ENCODE measurements at places on chromosomes 1 and 21. TPM values are rescaled to one million over a fixed set of nuclear protein-coding genes. Genes with fewer than 3 reads are reported as not detected.

DNA sequence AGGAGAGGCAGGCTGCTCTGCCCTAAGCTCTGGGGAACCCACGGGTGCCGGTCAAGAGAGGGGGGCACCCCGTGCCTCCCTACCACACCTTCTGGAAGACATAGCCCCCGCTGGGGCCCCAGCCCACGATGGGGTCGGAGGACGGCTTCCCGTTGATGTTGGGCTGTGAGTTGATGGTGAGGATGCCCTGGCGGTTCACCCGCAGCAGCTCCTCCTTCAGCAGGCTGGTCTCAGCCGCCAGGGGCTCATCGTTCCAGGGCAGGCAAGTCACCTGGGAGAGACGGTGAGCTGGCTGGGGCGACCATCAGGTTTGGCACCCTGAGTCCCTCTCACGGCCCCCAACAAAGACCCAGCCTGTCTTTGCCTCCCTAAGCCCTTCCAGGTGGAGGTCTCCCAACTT is 11.9 kb downstream of the MTHFR start:
- no peak for DNase-seq

DNA sequence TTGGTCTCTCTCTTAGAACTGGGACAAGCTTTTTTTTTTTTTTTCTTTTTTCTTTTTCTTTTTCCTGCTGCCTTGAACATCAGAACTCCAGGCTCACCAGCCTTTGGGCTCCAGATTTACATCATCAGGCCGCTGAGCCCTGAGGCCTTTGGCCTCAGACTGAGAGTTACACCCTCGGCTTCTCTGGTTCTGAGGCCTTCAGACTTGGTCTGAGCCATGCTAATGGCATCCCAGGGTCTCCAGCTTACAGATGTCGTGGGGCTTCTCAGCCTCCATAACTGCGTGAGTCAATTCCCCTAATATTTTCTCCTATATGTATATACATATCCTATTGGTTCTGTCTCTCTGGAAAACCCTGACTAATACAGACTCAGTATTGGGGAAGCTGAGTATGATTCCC is 36.5 kb upstream of the RC3H1 start:
- no peak for DNase-seq

DNA sequence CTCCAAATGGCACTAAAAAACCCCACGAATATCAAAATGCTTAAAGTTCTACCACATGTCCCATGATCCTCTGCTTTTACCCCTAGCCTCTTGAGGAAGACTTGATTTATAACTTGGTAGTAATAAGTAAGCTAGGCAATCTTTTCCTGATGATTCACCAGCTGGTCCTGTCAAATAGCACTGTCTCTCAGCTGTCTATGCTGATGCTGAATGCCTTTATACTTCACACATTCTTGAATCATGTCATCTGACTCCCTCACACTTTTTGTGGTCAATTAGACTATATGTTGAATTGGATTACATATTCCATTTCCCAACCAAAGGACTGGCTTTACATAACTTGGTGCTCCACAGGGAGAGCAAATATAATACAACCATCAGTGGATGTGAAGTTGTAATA is 16.6 kb downstream of the C21orf91 start:
- no peak for DNase-seq

PLA2G2A gene
- total RNA-seq, result 2.7 TPM

GRCh38 chr1:22131875-22132486 is 10.9 kb downstream of the WNT4 start:
- no peak for DNase-seq

DNA sequence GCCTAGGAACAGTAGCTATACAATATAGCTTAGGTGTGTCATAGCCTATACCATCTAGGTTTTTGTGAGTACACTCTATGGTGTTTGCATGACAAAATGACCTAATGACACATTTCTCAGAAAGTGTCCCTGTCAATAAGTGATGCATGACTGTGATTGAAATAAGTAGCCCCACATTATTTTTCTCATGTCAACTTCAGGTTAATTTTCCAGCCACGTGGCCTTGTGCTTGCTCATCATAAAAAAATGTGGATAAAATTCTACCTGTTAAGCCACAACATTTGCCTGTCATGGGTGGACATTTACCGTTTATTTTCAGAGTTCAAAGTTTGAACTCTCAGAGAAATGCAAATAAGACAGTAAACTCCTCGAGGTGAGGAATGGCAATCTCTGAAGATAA is 5.5 kb downstream of the DISC1 start:
- no peak for DNase-seq

- DNase-seq, result no peak
Observed at GRCh38 chr1:245528258-245528635, 373.5 kb downstream of the KIF26B start.

GRCh38 chr1:206924592-206925105 is 2.9 kb upstream of the FCMR start:
- DNase-seq, result no peak

GRCh38 chr1:70051926-70052325 is 153.5 kb downstream of the LRRC40 start:
- no peak for DNase-seq

SYT2 gene
- not detected for total RNA-seq

GRCh38 chr1:204821924-204822323 is 48.7 kb upstream of the NFASC start:
- no peak for DNase-seq

DNA sequence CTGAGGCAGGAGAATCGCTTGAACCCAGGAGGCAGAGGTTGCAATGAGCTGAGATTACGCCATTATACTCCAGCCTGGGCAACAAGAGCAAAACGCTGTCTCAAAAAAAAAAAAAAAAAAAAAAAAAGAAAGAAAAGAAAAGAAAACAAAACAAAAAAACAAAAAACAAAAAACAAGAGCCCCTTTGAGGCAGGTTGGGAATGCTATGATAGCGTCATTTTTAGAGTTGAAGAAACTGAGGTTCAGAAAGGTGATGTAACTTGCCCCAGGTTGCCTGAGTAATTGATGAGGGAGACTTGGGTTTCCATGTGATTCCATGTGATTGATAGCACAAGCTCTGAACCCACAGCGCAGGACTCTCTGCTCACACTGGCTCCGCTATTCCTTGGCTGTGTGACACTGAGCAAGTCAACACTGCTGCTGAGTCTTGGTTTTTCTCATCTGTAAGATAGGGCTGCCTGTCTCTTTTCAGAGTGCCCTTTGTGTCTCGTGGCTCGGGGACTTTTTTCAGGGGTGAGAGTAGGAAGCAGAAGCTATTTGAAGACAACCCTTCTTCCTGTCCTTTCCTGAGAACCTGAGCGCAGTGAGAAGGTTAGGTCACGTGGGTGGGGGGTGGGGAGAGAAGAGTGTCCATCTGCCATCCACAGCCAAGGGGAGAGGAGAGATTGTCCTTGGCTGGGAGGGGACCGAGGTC is 2.5 kb downstream of the CNR2 start:
- DNase-seq, result no peak

GRCh38 chr21:32383812-32384211 is 9.0 kb downstream of the URB1 start:
- DNase-seq, result no peak

GRCh38 chr1:1117469-1117831 is 1.6 kb upstream of the C1orf159 start:
- no peak for DNase-seq

DNA sequence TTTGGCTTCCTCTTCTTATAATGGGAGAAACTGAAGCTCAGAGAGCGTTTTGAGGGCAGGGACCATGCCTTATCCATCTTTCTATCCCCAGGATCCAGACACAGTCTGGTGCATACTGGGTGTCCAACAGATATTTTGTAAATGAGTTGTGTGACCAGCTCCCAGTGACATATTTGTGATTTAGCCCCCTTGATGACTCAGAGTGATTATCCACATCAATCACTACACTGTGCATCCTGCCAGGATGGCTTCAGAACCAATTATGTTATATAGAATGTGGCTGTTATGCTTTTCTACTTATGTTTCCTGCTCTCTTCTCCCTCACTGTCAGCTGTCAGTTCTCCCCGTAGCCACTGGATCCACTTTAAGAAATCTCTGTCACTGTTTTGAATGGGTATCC is 11.3 kb downstream of the OLFML3 start:
- DNase-seq, result no peak

HS2ST1 gene
- total RNA-seq, result 4.6 TPM

GRCh38 chr1:179883745-179884138 is 1.7 kb downstream of the TOR1AIP1 start:
- no peak for DNase-seq

AMPD1 gene
- total RNA-seq, result not detected

WNT9A gene
- total RNA-seq, result 2.4 TPM

GRCh38 chr1:174998569-174999215 is 1.1 kb upstream of the CACYBP start:
- DNase-seq, result peak; percentile 25

DNA sequence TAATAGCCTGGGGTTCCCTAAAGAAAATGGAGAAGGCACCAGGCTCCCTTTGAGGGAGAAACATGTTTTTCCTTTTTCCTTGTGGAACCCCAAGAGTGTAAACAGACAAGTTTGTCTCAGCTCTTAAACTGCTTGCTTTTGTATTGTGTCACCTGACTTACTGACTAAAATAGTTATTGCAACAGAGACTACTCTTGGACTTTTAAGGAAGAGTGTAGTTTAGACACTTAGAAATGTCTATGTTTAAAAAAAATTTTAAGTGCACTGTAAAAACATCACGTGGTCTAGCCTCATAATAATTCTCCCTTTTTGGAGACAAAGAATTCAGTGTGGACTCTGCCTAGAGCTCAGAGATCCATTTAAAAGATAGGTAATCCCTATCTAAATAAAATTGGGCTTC is 141.1 kb downstream of the TRIM33 start:
- no peak for DNase-seq

DNA sequence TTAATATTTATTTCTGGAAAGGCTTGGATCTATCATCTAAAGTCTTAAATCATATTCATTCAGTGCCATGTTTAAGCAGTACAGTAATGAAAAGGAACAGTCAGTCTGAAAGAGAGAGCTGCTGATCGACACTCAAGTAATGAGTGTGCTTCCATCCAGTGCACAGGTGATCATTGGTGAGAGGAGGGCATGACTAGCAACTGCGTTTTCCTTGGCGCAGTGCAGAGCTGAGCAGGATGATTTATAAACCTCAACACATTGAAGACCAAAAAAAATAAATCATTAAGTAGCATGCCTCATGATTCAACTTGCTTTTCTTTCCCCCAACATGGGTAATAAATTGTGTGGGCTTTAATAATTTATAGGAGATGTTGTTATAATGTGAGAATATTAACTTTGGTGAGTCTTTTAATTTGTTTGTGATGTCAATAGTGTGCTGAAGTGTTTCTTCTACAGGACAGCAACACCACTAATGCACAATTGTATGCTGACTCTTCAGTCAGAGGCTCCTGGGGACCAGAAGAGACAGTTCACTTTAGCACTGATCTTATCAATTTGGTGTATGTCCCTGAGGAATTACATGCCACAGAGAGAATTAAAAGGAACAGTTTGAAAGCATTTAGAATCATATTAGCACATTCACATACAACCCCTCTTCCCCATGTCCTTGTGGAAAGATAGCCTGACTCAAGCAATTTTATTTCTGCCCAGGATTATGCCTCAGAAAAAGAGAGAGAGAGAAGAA is 199.7 kb upstream of the ADGRL2 start:
- DNase-seq, result no peak

DNA sequence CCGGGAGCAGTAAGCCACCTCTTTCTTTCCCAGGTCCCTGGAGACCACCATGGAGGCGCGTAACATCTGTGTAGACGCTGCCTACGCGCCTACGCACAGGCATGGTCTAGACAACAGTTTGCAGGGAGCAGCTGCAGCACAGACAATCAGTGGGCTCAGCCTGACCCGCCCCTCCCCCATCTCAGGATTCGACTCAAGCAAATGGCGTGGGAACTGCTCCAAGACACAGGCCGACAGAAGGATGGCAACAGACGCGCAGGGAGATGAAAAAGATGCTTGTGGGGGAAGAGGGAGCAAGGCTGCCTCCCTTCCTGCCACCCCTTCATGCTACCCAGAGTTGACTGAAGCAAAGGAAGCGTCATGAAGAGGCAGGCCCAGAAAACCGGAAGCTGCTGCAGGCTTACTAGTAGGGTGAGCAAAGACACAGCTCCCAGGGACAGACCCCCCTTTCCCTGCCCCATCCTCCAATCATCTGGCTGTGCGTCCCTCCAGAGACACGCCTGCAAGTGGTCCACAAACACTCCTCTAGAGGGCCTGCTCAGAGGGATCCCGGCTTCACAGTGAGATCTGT is 19.5 kb downstream of the STK40 start:
- DNase-seq, result peak; percentile 37

GRCh38 chr1:13513895-13514546 is at the start of gene LRRC38:
Gene LRRC38 (minus strand): TSS chr1:13514003. CDS start chr1:13513593, 410 bp downstream.
- no peak for DNase-seq

ACOT7 gene
- 7.4 TPM for total RNA-seq

- DNase-seq, result no peak
Observed at GRCh38 chr1:206117151-206117948, at the start of gene AVPR1B. Gene AVPR1B (minus strand): TSS chr1:206117388. CDS start chr1:206116890, 498 bp downstream.

GRCh38 chr1:109704173-109704572 is 7.9 kb upstream of the GSTM5 start:
- no peak for DNase-seq

- no peak for DNase-seq
Observed at GRCh38 chr1:45331436-45332345, 5.0 kb downstream of the HPDL start.

AMY2A gene
- total RNA-seq, result not detected

- DNase-seq, result no peak
Observed at GRCh38 chr1:53636621-53637171, 102.3 kb downstream of the GLIS1 start.

RYR2 gene
- 8.4 TPM for total RNA-seq

- DNase-seq, result no peak
Observed at GRCh38 chr1:7616953-7617352, 154.1 kb upstream of the VAMP3 start.

GRCh38 chr1:39190096-39190495 is 14.4 kb upstream of the MACF1 start:
- DNase-seq, result no peak

HCN3 gene
- 4.2 TPM for total RNA-seq

DNA sequence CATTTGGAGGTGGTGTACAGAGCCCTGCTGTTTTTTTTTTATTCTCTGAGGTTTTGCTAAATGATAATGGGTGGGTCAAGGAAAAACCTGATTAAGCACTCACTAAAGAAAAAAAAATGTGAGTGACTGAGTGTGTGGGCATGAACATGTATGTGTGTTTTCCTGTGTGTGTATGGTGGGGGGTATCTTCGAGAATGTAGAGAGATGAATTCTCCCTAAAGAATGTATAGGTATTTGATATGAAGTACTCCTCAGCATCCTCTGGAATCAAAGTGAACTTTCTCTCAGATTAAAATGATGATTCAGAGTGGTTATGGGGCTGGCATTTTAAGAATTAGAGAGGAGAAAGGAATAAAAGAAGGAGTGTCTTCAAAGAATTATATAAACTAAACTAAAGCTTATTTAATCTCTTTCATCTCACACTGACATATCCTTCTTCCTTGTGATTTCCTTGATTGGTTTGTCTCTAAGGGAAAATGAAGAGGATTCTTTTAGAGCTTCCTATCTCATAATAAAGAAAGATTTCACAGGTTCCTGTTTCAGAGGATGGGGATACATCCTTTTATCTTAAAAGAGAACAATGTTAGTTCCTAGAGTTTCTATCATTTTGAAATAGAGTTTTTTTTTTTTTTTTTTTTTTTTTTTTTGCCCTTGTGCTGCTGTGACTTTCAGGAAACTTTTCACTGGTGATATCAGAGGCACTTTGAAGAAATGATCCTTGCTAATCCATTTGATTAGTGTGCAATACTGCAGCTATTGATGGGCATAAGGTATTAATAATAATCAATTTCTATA is 23.9 kb downstream of the S1PR1 start:
- no peak for DNase-seq

- no peak for DNase-seq
Observed at GRCh38 chr1:178442925-178443324, 53.8 kb downstream of the CLEC20A start.

ZMYM4 gene
- total RNA-seq, result 84.9 TPM

All from uterus (tissue), 4 donors.